ENCODE measurements at places on chromosomes 6 and 20.

GRCh38 chr6:69622230-69622629 lies 174.6 kb downstream of the LMBRD1 start:
- no peak for DNase-seq

- no peak for DNase-seq
Observed at GRCh38 chr6:12440981-12441380, 150.8 kb downstream of the EDN1 start.

DNA sequence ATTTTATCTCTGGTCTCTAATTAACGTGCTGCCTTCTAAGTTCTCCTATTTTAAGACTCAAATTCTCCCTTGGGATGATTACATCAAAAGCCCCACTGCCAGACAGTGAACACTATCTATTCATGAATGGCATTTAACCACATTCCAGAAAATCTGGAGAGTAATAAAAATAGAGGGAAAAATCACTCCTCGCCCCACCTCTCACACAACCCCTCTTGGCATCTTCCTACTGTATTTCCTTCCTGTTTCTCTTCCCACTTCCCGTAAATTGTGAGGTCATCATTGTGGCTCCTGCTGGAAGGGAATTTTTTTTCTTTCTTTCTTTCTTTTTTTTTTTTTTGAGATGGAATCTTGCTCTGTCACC lies 31.5 kb downstream of the RAB44 start:
- no peak for DNase-seq

- DNase-seq: peak; percentile 72
Observed at GRCh38 chr6:32081168-32081990, 27.8 kb downstream of the TNXB start.

DNA sequence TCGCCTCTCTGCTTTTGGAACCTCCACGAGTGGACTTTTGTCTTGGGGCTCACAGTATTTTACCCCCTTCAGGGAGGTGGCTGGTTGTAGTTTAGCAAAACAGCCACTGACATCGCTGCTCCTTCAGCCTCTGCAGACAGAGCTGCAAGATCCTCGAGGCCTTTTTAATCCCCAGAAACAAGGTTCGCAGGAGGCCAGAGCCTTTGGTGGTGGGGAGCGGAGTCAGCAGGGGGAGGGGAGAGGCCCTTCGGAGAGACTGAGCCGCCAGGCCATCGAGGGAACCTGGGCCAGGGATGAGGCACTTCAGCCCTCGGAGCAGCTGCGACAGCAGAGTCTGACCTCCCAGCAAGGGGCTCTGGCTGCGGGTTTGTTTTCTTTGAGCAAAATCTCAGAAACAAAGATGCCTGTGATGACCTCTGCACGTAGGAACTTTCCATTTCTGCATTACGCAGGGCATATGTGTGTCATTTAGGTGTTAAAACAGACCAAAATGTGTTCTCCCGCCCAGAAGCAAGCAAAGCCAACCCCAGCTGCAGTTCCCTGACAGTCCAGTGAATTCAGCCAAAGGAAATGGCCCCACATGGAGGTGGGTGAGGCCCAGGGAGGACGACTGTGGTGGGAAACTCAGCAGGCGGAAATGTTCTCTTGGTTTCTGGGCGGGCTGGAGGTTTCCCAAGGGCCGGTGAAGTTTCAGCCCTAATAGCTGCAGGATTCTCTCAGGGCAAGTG lies 171.2 kb upstream of the SULF2 start:
- peak; percentile 69 for DNase-seq

GRCh38 chr20:36235892-36236785 lies at the start of gene AAR2:
TSS of gene AAR2 (plus strand) at chr20:36236478. CDS start at chr20:36239869, 3,391 bp downstream.
- DNase-seq: peak; percentile 84

DNA sequence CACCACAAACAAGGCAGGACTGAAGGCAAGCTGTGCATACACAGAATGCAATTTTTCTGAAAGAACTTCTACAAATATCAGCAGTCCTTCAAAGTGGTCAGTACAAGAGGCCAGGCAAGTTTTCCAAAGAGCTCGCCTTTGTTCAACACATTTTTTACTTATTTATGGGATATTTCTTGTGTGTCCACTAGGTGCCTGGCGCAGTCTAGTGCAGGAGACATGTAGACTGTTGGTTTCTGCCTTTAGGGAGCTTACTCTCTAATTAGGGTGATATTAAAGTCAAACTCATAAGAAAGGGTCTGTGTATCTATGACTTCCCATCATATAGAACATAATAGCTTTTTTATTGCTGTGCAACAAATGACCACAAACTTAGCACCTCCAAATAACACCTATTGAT lies 21.2 kb upstream of the VEGFA start:
- no peak for DNase-seq

GRCh38 chr6:114556846-114557488 lies 214.1 kb upstream of the HS3ST5 start:
- DNase-seq: peak; percentile 45

DNA sequence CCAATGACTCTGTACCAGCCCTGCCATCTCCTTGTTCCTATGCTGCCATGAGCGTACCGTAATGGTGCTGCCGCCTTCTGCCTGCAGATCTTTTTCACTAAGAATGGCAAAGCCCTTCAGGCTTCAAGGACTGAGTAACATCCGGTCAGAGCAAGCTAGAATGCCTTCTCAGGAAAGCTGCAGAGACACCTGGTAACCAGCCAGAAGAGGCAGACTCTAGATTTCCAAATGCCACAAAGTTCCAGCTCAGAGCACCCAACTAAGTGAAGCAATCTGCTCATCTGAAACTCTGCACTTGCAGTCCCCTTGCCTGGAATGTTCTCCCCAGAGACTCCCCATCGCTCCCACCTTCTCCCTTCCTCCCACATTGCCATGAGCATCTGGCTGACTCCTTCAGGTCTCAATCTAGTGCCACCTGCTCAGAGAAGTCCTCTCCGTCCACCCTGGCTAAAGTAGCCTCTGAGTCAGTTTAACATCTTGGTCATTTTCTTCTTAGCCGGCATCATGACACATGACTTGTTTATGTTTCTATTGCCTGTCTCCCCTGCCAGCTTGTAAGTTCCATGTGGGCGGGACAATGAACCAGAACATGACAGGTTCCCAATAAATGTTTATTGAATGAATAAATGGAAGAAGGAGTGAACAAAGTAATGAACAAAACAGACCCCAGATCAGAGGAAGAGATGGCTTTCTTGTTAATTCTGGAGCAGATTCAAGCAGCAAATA lies 6.9 kb upstream of the OCSTAMP start:
- no peak for DNase-seq

- DNase-seq: no peak
Observed at GRCh38 chr6:72712910-72713309, 91.0 kb downstream of the KCNQ5 start.

GRCh38 chr6:160160450-160160849 lies 38.8 kb downstream of the SLC22A1 start:
- no peak for DNase-seq

DNA sequence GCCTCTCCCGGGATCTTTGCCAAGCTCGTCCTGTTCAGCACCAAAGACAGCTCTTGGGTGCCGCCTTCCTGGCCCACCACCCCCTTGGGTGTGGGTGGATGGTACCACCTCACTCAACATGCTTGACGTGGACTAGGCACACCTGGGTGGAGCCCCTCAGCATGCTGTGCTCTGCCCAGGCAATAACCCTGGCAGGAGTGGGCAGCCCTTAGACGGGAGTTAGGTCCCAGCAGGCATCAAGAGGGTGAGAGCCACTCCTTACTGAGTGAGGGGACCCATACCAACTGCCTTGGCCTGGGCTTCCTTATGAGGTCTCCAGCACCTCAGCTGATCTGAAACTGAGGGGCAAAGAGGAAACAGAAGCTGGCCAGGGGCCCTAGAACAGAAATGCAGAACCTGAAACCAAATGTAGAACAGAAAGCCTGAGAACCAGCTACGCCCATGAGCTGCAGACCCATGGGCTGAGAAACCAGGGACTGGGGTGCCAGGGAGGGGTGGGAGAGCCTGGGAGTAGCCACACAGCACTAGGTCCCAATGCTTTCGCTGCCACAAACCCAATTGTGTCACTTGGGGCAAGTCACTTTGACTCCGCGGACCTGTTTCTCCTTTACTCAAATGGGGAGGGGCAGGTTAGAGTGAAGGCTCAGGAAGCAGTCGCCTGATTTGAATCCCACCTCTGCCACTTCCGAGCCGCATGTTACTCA lies 2.0 kb downstream of the FGD2 start:
- no peak for DNase-seq

DNA sequence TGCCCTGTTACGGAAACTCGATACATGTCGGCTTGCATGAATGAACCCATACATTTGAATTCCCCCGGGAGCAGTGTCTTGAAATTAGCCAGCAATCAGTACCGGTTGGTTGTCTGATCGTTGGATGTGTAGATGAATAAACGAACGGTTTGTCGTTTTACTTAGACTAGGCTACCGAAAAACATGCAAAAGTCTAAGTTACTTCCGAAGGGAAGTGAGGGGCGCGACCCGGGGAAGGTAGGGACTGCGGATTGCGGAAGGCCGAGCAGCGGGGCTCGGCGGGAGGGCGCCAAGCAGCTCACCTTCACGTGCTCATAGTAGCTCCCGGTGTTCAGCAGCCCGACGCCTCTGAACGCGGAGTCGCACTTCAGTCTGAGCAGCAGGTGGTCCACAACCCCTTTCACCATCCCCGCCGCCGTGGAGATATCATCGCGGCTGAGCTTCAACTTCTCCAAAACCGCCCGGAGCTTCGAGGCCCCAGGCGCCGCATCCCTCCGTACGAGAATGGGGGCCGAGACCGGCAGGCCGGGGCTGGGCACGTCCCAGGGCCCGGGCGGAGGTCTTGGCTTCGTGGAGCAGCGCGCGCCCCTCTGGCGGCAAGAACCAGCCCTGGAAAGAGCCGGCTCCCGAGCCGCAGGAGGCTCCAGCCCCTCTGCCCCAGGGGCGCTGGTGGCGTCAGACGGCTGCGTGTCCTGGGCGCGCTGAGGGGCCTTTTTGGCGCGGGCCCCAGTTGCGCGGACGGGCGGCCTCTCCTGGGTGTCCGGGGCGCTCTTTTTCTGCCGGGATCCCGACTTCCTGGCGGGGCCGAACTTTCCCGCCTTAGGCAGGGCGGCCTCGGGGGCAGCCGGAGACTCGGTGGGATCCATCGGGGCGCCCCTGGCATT lies 632 bp downstream of the CGAS start:
- peak; percentile 65 for DNase-seq

- no peak for DNase-seq
Observed at GRCh38 chr6:2739335-2739734, 11.4 kb downstream of the MYLK4 start.

DNA sequence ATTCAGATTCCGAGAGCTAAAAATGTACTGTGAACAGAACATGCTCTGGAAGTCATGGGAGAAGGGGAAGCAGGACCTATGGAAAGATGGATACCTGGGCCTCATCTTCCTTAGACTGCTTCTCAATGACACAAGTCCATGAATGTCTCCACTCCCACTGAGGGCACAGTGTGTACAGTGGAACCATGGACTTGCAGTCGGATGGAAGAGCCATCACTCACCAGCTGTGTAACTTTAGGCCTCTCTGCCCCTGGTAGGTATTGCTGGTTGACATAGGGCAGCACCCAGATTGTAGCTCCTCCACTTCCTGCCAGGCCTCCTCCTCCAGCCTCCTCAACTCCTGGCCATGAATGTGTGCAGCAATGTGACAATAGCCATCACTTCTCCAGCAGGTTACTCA lies 52.5 kb downstream of the MAFB start:
- no peak for DNase-seq

GRCh38 chr6:16043171-16044135 lies 85.4 kb upstream of the MYLIP start:
- DNase-seq: no peak

DNA sequence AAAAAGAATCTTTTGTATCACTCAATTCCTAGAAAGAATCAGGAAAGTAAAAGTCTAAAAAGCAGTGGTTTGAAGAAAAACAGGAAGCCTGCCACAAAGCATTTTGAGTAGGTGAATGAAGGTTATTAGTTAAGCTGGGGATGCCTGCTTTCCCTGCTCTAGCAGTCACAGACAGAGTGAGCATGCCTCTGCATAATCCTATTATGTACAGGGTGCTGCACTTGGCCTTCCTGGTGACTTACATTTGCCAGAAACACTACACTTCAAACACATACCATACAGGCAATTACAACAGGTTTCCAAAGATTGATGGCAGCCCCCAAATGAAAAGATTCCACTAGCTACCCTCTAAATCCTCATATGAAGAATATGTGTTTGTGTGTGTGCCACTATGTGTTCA lies 130.8 kb downstream of the TPBG start:
- DNase-seq: no peak

DNA sequence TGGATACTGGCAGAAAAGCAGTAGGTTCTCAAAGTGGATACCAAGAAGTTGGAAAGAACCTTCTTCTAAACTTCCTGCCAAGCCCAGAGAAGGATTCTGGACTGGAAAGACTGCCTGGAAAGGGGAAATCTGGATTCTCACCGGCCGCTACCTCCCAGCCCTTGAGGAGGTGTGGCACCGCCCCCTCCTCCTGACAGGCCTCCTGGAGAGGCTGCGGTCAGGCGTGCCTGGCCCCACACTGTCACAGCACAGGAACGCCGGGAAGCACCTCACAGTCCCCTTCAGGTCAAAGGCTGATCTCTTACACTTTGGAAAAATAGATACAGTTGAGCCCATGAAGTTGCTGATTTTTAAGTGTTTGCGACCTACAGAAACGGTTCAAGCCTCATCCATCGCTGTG lies 16.3 kb upstream of the PDE10A start:
- DNase-seq: no peak
